Pons (tissue), 1 donor: ENCODE measurements at places on chromosomes 5 and 9.

GRCh38 chr9:101354765-101355708 is 29.8 kb downstream of the BAAT start:
- DNase-seq = no peak

DNA sequence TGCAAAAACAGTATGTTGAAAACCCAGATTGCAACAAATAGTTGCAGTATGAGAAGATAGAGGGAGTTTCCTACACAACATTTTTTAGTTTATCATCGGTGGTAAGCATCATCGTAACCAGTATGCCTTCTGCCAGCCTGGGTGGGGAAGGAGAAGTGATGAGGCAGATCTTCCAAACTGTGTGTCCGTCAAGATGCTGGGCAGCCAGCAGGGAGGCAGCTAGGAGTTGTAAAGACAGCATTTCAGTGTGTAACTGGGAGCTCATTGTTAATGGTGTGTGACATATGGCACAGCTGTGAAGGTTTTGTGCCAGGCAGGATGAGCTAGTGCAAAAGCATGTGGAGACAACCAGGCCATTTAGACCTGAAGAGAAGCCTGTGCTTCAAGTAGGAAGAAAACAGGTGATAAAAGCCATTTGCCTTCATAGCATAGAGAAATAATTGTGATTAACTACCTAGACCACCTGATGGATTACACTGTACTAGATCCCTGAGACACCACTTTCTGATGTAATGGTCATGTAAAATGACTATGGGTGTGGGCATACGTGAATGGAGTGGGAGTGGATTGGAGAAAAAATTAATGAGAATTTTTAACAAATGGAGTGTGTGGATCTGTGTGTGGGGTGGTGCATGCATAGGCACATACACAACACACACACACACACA is 347.0 kb upstream of the ADAMTSL1 start:
- peak; percentile 20 for DNase-seq

GRCh38 chr9:126804198-126804695 is 593 bp upstream of the ZBTB43 start:
- DNase-seq = no peak

- peak; percentile 70 for DNase-seq
Observed at GRCh38 chr9:133160742-133161546, 2.8 kb downstream of the GBGT1 start.
